ENCODE measurements at places on chromosomes 1 and 21.
A peak's percentile ranks its signal among the peaks of the same experiment; 100 is the strongest.

DNA sequence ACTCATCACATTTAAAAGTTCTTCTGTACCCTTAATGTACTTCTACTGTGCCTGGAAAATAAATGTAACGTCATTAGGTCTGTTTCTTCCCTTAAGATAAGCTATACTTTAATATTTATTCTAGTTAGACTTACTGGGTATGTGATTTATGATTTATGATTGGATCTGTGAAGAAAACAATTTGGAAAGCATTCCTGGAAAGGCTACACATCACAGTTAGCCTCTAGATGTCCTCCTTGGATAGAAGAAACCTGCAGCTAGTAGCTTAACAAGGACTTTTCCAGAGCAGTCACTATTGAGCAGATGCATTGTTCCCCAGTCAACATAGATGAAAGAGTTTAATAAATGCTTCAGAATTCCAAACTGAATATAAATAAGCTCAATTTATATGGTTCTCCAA is 22.2 kb upstream of the ABL2 start:
- no peak for DNase-seq

DNA sequence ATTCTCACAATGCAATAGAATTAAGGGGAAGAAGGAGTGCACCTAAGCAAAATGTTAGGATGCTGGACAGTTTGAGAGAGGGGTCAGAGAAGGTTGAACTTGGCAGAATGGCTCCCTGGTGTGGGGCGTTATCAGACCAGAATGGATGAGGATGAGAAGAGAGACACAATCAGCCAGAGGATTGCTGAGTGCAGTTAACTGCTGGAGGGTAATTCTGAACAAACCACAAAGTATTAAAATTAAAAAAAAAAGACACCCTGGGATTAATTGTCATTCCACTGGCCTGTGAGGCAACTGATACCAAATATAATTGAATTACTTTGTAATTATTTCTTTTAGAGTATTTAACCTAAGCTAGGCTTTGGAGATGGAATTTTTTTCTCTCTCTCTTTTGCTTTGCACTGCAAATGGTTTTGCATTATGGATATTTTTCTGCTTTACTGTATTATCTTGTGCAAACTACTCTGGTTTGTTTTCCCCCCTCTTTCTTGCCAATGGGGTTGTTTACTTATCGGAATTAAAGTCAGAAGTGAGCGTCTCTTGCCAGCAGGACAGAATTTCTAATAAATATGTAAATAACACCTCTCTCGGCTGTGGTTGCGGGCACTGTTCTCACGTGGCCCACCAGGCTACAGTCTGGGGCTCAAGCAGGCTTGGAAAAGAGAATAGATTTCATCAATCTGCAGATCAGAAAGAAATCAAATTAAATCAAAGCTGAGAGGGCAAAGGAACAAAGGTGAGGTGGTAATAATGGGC is 572.9 kb upstream of the CAMK1G start:
- DNase-seq, result no peak

- peak; percentile 83 for DNase-seq
Observed at GRCh38 chr21:44767834-44768831, 33.5 kb downstream of the UBE2G2 start.

- no peak for DNase-seq
Observed at GRCh38 chr1:98055457-98055856, 134.6 kb upstream of the DPYD start.

DNA sequence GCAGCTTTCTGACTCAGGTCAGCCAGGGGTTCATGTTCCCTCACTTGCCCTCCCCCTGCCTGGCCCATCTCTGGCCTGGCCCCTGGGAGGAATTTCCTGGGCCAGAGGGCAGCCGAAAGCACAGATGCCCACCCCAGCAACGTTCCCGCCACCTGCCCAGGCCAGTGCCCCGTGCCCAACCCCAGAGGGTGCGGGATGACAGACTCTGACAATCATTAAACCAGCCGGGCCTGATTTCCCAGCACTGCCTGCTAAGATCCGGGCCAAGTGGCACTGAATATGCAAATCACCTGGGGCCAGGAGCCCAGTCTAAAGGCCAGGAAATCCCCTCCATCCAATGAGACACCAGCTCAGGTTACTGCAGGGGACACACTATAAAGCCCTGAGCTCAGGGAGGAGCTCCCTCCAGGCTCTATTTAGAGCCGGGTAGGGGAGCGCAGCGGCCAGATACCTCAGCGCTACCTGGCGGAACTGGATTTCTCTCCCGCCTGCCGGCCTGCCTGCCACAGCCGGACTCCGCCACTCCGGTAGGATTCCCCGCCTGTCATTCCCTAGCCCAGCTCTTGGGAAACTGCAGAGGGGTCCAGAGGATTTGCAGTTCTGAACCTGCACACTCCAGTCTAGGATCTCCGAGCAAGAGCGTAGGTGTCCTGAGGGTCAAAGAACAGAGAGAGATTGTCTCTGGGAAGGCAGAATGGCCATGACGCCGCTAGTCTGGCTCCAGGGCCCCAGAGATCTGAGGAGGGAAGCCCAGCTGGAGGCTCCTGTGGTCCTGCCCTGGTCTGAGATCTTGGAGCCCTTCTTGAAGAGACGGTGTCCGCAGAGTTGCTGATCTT is at the start of gene ELF3:
Gene ELF3, plus strand, starts transcription at position 408 of the 836 bp plus-strand sequence. CDS start 550 bp downstream, outside the sequence.
- DNase-seq, result no peak

DNA sequence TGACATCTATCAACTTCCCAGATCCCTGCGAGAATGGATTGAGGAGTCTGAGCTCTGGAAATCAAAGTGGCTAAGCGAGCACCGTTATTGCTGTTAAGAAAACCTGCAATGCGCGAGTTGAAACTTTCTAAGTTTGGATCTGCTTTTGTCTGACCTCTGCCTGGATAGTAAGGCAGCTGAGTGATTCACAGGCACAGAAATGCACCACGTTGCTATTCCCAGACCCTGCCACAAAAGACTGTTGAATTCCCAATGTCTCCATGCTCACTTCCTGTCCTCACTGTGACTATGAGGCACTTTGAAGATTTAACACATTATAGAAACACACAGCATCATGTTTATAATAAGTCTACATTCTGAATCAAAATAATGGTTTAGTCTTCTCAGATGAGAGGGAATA is 27.1 kb upstream of the CNIH3 start:
- DNase-seq, result no peak

DNA sequence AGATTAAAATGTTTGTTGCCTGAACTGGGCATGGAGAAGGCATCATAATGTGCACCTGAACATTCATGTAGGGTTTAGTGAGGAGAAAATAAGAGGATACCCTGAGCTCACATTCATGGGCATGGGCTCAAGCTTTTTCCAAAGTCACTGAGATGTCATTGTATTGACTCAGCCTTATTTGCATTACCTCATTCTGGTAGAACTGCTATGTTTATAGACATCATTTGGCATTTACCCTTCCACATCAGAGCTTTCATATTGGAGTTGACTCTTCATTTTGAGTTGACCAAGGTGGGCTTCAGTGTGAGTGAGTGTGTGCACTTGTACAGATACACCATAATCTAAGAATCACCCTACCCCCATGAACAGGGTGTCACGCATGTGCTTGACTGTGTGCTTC is 143.2 kb downstream of the PBX1 start:
- no peak for DNase-seq

GRCh38 chr1:81920245-81920740 is 119.6 kb downstream of the ADGRL2 start:
- DNase-seq, result no peak

GRCh38 chr1:107547363-107548155 is 406.7 kb downstream of the NTNG1 start:
- no peak for DNase-seq

DNA sequence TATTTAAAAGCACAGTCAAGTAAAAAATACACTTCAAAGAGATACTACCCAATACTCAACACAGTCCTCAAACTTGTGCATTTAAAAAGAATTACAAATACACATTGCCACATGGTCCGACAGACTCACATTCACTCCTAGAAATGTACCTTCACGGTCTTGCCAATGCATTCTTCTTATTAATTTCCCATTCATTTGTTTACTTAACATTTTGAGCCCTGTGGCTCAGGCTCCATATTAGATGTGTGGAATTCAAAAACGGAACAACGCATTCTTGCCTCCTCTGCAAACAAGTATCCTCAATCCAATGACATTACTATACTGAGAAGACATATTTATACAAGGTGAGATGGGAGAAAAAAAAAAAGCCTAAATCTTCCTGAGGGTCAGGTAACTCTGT is 2.5 kb upstream of the DUSP23 start:
- no peak for DNase-seq

- DNase-seq, result no peak
Observed at GRCh38 chr21:28418726-28419514, 573.8 kb downstream of the LTN1 start.

DNA sequence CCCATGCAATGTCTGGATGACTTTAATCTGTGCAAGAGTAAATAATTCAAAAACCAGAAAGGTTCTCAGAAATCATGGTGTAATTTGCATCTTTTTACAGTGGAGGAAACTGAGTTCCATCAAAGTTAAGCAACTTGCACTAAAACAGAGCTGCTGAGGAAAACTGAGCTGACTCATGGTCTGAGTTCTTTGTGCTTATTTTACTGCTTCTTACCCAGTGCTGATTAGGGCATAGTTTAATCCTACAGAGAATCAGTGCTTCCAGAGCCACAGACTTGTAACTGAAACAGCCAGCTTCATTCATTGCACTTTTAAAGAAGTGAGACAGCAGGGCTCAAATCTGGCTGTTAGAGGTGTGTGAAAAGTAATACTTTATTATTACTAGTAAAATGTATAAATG is 10.9 kb upstream of the RWDD3 start:
- DNase-seq, result no peak

DNA sequence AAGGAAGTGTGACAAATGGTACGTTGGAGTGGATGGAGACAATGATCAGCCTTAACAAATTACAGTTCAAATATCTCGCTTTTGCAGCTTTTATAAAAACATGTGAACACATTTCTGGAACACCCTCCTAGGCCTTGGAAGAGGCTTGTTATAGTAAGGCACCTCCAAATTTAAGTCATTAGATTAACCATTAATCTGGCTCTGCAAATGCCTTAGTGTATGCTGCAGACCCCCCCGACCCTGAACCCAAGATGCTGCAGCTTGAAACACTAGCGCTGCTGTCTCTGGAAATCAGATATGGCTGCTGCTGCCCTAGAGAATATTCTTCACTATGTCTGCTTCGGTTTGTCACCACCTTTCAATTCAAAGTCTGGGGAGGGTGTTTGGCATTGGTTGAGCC is 196.4 kb downstream of the MIS18A start:
- no peak for DNase-seq

- DNase-seq, result peak; percentile 64
Observed at GRCh38 chr21:41147096-41147978, 20.6 kb upstream of the BACE2 start.

DNA sequence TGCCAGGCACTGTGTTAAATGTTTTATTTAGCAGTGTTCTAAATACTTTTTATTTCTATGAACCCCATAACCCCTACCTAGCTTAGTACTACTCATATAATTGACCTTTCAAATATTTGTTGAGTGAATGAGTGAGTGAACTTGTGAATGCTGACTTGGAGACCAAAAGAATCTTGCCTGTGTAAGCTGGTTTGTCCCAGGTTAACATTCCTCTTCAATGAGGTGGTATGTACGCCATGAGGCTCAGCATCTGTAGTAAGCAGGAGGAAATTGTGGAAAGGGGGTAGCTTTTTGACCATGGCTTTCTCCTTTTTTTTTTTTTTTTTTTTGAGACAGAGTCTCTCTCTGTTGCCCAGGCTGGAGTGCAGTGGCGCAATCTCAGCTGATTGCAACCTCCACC is 14.6 kb downstream of the MED18 start:
- no peak for DNase-seq

- no peak for DNase-seq
Observed at GRCh38 chr21:42793774-42794173, 85.6 kb downstream of the WDR4 start.

- DNase-seq, result no peak
Observed at GRCh38 chr1:64296459-64296858, 93.0 kb downstream of the UBE2U start.

DNA sequence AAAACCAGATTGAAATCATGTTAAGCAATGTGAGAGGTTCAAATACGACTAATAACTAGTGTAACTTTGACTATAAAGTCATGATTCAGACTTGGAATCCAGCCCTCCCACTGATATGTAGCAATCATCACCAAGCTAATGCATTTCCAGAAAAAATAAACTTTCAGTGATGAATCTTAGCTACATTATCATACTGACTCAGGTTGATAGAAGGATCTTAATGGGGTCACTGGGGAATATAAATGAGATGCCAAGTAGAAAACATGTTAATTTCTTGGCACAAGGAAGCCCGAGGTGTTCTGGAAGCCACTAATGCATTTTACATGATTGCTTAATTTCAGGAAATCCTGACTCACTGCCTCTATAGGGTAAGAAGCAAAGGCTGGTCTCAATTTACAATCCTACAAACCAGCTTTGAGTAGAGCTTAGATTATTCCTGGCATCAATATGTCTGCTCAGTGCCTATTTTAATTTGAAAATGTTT is 67.7 kb downstream of the SELENOF start:
- no peak for DNase-seq

- no peak for DNase-seq
Observed at GRCh38 chr1:52633291-52633754, 355 bp downstream of the SHISAL2A start.

DNA sequence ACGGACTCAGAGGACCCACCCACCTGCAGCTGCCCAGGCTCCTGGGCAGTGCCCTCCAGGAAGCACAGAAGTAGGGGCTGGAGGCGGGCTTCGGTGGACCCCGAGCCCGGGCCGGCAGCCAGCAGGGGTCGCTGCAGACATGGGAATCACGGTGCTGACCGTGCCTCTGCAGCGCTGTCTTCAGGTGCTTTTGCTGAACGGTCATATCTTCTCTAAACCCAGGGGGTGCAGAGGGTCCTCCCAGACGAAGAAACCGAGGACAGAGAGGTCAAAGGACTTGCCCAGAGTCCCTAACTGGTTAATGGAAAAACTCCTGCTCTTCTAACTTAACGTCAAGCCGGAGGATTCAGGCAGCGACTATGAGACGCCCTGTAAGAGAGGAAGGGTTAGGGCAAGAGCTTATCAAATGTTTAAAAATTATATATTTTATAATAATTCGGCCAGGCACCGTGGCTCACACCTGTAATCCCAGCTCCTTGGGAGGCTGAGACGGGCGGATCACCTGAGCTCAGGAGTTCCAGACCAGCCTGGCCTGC is 21.5 kb upstream of the LEFTY2 start:
- DNase-seq, result peak; percentile 88

GRCh38 chr1:183622884-183623785 is 12.4 kb downstream of the ARPC5 start:
- no peak for DNase-seq

GRCh38 chr1:169042377-169042776 is 64.1 kb upstream of the ATP1B1 start:
- no peak for DNase-seq

- no peak for DNase-seq
Observed at GRCh38 chr1:184388319-184388889, 1.6 kb downstream of the C1orf21 start.

GRCh38 chr1:156640842-156641706 is 843 bp upstream of the BCAN start:
- no peak for DNase-seq

- no peak for DNase-seq
Observed at GRCh38 chr1:31707711-31708110, 3.9 kb upstream of the COL16A1 start.

DNA sequence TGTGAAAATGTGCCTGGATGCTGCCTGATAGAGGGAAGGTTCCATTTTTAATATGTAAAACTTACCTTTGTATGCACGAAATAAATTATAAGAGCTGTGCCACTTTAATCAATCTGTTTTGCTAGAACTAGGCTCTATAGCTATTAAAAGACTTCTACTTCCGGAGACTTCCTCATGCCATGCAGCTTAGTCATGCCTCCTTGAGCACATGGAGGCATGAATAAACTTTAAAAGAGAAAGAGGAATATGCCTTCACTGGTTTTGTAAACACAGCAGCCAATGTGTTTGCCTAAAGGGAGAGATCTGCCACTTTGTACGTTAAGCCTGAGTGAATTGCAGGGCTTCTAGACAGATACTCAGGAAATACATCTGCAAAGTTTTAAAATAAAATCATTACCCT is 604.6 kb downstream of the LRRIQ3 start:
- no peak for DNase-seq
